Stimulated activated CD4-positive, alpha-beta T cell treated with anti-CD3 and anti-CD28 coated beads, Interleukin-1b, Interleukin-23, amount 100 ng/mL, for 1 hour (primary cell): ENCODE measurements at places on chromosomes 4 and X.

DNA sequence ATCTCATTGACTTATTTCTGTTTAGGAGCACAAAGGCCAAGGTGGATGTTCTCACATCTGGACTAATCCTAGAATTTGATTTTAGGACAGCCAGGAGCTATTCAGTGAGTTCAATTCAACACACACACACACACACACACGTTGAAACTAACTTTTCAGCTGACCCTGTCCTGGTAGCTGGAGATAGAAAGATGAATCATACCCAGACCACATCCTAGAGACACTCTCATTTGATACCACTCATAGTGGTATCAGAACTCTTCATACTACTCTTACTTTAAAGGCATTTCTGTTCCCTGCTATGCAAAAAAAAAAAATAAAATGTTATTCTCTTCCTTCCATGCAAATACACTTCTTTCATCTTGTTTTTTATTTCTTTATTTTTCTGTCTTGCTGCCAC is 36.7 kb downstream of the KLF8 start:
- no peak for DNase-seq

DNA sequence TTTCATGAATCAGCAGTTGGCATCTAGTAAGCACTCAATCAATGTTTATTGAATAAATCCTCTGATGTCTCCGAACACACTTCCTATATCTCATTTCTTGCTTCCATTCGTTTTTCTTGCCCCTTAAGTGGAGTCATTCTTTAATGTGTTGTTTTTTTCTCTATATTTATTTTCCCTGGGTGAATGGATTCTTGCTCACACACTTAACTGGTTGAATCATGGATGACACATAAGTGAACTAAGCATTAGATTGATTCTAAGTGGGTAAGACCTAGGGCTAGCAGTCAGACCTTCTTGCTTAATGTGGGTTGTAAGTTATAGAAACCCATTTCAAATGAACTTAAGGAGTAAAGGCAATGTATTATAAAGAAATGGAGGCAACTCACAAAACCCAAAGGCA is 111.1 kb downstream of the RTL3 start:
- DNase-seq = no peak

DNA sequence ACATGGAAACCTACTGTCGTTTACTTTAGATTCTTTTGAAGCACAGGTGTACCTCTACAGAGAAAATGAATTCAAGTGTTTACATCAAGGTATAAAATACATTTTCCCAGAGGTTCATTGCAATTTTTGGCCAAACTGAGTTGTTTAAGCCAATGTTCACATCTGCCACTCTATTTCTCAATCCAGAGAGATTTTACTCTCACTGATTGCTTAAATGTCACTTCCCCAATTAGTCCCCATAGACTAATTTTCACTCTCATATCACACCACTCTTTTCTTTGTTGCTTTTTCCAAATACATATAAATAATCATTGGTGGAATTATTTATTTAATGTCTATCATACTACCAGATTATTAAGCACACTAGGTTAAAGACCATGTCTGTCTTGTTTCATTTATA is 271.8 kb downstream of the PPP3CA start:
- DNase-seq = no peak

GRCh38 chrX:110120025-110120424 is 117.1 kb downstream of the TMEM164 start:
- no peak for DNase-seq

GRCh38 chr4:164116286-164116685 is 621.8 kb downstream of the TMA16 start:
- no peak for DNase-seq

DNA sequence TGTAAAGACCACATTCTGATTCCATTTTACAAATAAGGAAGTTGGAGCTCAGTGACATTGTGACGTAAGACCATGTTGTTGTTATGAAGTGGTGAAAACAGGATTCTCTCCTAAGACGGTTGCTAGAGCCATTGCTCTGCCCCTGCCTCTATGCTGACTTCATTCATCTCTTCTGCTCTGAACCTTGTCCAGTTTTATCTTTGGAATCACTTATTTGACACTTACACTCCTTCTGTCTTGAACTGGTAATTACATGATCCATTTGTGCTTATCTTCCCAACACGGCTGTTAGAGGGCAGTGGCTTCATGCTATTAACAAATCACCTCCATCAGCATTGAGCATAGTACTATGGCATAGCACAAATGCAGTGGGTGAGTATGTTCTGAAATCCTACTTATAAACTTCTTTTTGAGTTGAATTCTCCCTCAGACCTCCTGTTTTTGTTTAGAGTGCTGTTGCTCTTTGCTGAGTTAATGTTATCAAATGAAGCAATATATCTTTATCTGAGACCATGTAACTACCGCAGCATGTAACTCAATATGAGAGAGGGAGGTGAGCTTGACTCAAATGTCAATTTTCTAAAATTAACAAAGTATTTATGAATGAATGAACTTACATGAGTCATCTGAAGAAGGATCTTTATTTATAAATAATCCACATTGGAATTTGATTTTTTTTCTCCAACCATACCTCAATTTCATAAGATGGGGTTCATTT is 177.8 kb downstream of the RASL11B start:
- no peak for DNase-seq

DNA sequence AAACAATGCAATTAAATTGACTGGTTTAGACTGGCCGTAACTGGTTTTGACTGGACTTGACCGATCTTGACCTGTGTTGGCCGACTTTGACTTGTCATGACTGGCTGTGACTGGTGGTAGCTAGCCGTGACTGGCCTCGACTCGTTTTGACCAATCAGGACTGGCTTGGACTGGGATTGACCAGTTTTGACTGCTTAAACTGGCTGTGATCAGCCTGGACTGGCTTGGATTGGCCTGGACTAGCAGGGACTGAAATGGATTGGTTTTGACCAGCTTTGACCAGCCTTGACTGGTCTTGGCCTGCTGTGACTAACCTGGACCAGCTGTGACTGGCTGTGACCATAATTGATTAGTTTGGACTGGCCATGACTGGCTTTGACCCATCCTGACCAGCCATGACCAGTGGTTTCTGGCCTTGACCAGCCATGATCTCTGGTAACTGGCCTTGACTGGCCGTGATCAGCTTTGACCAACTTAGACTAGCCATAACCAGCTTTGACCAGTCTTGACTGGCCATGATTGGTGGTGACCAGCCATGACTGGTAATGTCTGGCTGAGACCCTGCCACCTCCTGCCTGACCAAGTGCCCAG is 13.1 kb downstream of the SUV39H1 start:
- DNase-seq = no peak

DNA sequence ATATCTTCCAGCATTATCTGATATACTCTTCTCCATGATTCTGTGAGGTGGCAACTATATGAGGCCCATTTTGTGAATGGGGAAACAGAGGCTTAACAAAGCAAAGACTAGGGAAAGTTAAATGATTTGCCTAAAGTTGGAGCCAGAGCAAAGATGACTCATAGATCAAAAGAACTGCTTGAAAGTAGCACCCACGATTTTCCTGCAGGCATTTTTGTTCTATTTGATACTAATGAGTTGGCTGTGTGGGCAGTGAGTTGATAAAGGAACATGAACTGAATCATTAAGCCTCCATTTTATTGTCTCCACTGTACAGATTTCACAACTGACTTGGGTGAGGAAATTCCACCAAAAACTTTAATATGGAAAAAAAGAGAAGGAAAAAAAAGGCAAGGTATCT is 138.9 kb upstream of the IGFBP7 start:
- DNase-seq = no peak

DNA sequence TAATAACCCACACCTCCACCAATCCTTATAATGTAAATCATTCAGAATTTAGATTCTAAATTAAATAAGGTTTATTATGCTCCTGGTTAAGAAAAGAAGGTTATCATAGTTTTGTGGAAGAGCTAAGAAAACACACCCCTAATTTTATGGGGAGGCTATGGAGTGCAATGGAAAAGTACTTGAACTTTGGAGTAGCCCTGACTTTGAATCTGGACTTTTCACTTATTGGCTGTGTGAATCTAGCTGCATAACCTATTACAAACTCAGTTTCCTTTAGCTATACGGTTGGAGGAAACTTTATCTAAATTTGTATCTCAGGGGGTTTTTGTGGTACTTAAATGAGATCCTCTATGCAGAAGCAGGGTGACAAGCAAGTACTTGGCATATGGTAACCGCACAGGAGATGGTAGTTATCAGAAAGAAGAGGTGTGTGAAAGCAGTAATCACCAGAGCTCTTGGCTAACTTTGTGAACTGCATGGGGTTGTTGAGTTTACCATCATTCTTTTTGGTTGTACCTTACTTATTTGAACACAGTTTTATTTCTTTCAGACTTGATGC is 143.1 kb downstream of the SHROOM3 start:
- no peak for DNase-seq

DNA sequence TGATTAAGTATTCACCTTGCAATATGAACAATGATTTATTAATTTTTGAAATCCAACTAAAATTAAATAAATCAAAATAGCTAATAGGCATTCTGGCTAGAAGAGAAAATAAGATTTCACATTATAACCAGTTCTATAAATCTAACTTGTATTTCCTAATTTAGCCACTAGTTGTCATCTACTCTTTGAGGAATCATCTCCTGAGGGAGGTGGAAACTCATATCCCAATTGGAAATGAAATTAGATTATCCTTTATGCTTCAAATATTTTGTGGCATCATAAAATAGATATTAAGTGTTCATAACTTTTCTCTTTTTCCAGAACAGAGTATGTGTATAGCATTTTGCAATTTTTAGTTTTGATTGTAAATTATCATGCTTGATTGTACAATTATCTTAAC is 558.5 kb upstream of the DIAPH2 start:
- DNase-seq = no peak

DNA sequence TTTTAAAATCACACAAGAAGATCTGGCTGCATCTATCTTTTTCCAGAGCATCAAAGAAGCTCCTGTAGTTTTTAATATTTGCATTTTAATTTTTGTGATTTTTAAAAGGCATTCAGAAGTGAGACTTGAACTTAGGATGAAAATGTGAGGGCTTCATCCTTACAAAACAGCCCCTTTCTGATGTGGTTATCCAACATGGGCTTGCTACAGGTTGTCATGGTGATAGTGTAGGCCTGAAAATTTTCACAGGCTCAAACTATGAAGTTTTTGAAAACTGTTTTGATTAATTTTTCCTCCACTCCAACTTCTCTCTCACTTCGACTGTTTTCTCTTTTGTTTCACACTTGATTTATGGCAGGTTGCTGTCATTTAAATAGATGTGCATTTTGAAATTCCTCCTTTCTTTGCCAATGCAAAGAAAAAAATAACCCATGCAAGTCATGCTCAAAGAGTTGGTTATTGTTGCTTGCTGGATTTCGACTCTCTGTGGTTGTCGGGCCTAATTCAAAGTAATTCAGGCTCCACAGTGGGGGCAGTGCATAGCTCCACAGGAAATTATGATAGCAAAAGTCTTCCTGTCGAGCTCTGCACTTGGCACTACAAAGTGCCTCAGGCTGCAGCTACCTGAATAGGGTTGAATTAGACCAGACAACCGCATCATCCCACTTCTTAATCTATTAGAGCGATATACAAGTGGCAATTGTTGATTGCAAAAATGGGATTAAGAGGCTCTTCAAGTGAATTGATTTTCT is 201.0 kb upstream of the GPR101 start:
- DNase-seq = no peak

DNA sequence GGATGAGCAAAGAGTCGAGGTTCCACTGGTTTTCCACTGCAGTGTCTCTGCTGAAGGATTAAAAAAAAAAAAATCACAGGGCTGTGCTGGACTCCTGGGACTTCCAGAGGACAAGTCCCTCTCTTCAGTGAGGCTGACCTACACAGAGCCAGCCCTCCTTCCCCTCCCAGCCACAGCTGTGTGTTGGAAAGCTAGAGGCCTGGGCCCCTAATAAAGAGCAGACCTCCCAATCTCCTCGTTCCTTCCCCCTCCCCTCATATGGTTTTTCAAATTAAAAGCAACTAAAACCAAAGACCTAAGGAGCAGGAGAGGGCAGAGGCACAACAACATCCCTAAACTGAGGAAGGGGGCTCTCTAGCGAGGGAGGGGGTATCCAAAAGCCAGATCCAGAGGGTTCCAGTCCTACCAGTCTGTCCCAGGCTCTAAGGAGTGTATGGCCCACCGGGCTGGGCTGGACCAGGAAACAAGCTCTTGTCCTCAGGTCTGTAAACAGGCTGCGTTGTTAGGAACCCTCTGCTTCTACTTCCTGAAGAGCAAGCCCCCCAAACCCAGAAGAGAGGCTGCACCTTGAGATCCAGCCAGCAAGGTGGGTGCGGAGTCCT is 4.0 kb upstream of the PDGFRA start:
- no peak for DNase-seq

- DNase-seq = no peak
These were observed 126.7 kb upstream of the VCX2 start for GRCh38 chrX:8297766-8298165.

- no peak for DNase-seq
These were observed 54.2 kb upstream of the MGST2 start for GRCh38 chr4:139611391-139611790.

- DNase-seq = no peak
These were observed 66.9 kb upstream of the BMPR1B start for GRCh38 chr4:94690851-94691254.
